ENCODE measurements at places on chromosomes 2 and 18. TPM values are rescaled to one million over a fixed set of nuclear protein-coding genes. Genes with fewer than 3 reads are reported as not detected.

DNA sequence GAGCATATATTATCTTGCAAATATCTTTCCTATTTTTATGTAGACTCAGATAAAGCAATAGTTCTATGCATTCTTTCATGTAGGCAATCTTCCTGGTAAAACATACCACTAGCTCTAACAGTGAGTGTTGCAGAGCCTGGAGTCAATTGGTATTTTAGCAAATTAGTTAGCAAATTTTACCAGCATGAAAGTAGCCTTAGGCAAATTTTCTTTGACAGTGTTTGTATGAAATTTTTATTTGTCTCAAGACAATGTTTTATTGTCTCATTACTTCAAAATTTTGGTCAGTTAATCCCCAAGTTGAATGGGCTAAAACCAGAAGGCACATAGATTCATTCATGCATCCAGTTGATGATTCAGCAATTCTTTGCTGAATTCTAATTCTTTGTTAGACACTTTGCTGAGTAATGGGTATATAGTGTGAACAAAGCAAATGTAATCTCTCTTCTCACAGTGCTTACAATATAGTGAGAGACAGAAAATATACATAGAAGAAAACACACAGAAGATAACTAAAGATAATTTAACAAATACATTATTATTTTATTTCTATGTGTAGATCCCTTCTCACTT, 27.1 kb downstream of the SLC38A11 start:
- DNase-seq = no peak
- H3K36me3 ChIP-seq = no peaks in the 10 kb centered on the region
- H3K27ac ChIP-seq = no peak overlapping the region

DNA sequence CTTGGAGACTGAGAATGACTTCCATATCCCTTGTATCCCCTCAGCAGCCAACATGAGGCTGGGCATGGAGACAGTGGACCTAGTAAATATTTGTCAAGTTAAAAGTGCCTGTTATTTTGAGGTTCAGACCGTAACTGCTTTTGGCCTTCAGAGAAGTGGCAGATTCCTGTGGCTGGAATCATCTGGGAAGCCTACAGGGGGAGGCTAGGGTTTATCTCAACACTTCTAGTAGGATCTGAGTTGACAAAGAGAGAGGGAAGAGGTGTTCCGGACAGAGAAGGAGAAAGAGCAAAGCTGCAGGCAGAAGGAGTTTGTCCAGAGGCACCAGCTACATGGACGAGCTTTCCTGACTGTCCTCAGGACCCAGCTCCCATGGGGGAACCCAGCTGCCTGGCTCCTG, 27.0 kb downstream of the SLC14A2 start:
- H3K36me3 ChIP-seq = no peaks in the 10 kb centered on the region
- no peak overlapping the region for H3K27ac ChIP-seq
- H3K4me3 ChIP-seq = no peak overlapping the region
- no peak for DNase-seq
- H3K27me3 ChIP-seq = no peaks in the 10 kb centered on the region
- no peaks in the 10 kb centered on the region for H3K4me1 ChIP-seq

- H3K27me3 ChIP-seq = peaks cover 19% of the 10 kb centered on the region
- H3K36me3 ChIP-seq = no peaks in the 10 kb centered on the region
- no peak overlapping the region for H3K27ac ChIP-seq
- H3K4me3 ChIP-seq = no peak overlapping the region
- DNase-seq = no peak
Observed at GRCh38 chr2:181954538-181954883, 31.1 kb upstream of the PPP1R1C start.

DNA sequence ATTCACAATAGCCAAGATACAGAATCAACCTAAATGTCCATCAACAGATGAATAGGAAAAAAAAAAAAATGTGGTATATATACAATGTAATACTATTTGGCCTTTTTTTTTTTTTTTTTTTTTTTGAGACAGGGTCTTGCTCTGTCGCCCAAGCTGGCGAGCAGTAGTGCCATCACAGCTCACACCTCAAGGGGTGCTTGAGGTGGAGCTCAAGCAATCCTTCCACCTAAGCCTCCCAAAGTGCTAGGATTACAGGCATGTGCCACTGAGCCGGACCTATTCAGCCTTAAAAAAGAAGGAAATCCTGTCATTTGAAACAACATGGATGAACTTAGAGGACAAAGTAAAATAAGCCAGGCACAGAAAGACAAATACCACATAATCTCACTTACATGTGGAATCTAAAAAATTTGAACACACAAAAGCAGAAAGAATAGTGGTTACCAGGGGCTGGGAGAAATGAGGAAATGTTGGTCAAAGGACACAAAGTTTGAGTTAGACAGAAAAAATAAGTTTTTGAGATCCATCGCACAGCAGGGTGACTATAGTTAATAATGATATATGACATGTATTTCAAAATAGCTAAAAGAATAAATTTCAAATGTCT, 26.0 kb downstream of the TLK1 start:
- H3K36me3 ChIP-seq = no peaks in the 10 kb centered on the region
- H3K4me3 ChIP-seq = no peak overlapping the region
- peaks cover 28% of the 10 kb centered on the region for H3K4me1 ChIP-seq
- no peaks in the 10 kb centered on the region for H3K27me3 ChIP-seq
- DNase-seq = no peak

- H3K27ac ChIP-seq = no peak overlapping the region
- H3K4me1 ChIP-seq = no peaks in the 10 kb centered on the region
- no peak overlapping the region for H3K4me3 ChIP-seq
- H3K36me3 ChIP-seq = no peaks in the 10 kb centered on the region
Observed at GRCh38 chr2:207891086-207891844, 121.6 kb upstream of the FZD5 start.

- H3K27ac ChIP-seq = no peak overlapping the region
- H3K4me1 ChIP-seq = no peaks in the 10 kb centered on the region
- no peak for DNase-seq
- no peaks in the 10 kb centered on the region for H3K36me3 ChIP-seq
- H3K4me3 ChIP-seq = no peak overlapping the region
- H3K27me3 ChIP-seq = no peaks in the 10 kb centered on the region
Observed at GRCh38 chr2:40165509-40165844, 286.4 kb downstream of the SLC8A1 start.

- DNase-seq = no peak
- H3K36me3 ChIP-seq = no peaks in the 10 kb centered on the region
- H3K4me1 ChIP-seq = no peaks in the 10 kb centered on the region
Observed at GRCh38 chr2:85736456-85737355, 17.1 kb upstream of the ATOH8 start.

- peak overlapping the region; percentile 41 for H3K27ac ChIP-seq
- H3K27me3 ChIP-seq = no peaks in the 10 kb centered on the region
- peaks cover 59% of the 10 kb centered on the region for H3K4me1 ChIP-seq
- no peaks in the 10 kb centered on the region for H3K36me3 ChIP-seq
- no peak for DNase-seq
Observed at GRCh38 chr2:25340181-25340921, 1.4 kb downstream of the DNMT3A start.

DNA sequence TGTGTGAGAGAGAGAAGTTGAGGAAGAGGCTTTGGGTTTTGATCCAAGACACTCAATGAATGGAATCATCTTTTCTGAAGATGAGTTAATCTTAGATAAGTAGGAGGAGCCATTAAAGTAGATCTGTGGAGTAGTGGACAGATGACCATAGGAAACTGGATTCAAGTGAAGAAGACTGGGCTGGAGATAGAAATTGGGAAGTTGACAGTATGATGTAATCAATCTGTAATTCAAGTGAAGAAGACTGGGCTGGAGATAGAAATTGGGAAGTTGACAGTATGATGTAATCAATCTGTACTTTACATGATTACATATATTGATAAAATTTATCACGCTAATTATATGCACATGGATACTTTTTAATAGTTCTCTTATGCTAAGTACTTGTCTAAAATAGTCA, 92.8 kb downstream of the PHLPP1 start:
- H3K36me3 ChIP-seq = no peaks in the 10 kb centered on the region
- no peak overlapping the region for H3K27ac ChIP-seq
- H3K4me1 ChIP-seq = no peaks in the 10 kb centered on the region

GRCh38 chr18:36296650-36297416, 680 bp upstream of the FHOD3 start:
- H3K36me3 ChIP-seq = no peaks in the 10 kb centered on the region
- H3K27me3 ChIP-seq = peaks cover 18% of the 10 kb centered on the region
- no peak for DNase-seq
- no peak overlapping the region for H3K27ac ChIP-seq
- H3K4me3 ChIP-seq = no peak overlapping the region

- no peak overlapping the region for H3K27ac ChIP-seq
- no peaks in the 10 kb centered on the region for H3K4me1 ChIP-seq
- DNase-seq = no peak
- no peaks in the 10 kb centered on the region for H3K36me3 ChIP-seq
- no peak overlapping the region for H3K4me3 ChIP-seq
- H3K27me3 ChIP-seq = no peaks in the 10 kb centered on the region
Observed at GRCh38 chr2:212791569-212791968, 253.0 kb upstream of the ERBB4 start.

- H3K27me3 ChIP-seq = no peaks in the 10 kb centered on the region
- peak; percentile 1 for DNase-seq
- no peaks in the 10 kb centered on the region for H3K4me1 ChIP-seq
- no peak overlapping the region for H3K27ac ChIP-seq
- H3K36me3 ChIP-seq = no peaks in the 10 kb centered on the region
Observed at GRCh38 chr2:138787053-138787666, 7.0 kb upstream of the NXPH2 start.

- no peak overlapping the region for H3K27ac ChIP-seq
- no peaks in the 10 kb centered on the region for H3K27me3 ChIP-seq
- no peaks in the 10 kb centered on the region for H3K4me1 ChIP-seq
- DNase-seq = no peak
- no peak overlapping the region for H3K4me3 ChIP-seq
- no peaks in the 10 kb centered on the region for H3K36me3 ChIP-seq
Observed at GRCh38 chr2:187475499-187476248, 27.6 kb upstream of the CALCRL start.

GRCh38 chr18:10100941-10101701, 187.3 kb downstream of the VAPA start:
- H3K27me3 ChIP-seq = no peaks in the 10 kb centered on the region
- H3K4me3 ChIP-seq = no peak overlapping the region
- H3K36me3 ChIP-seq = no peaks in the 10 kb centered on the region
- H3K4me1 ChIP-seq = no peaks in the 10 kb centered on the region
- DNase-seq = no peak
- no peak overlapping the region for H3K27ac ChIP-seq

GRCh38 chr2:170711196-170711773, 3.9 kb upstream of the SP5 start:
- peaks cover 22% of the 10 kb centered on the region for H3K27me3 ChIP-seq
- H3K4me3 ChIP-seq = no peak overlapping the region
- no peak overlapping the region for H3K27ac ChIP-seq
- DNase-seq = no peak

DNA sequence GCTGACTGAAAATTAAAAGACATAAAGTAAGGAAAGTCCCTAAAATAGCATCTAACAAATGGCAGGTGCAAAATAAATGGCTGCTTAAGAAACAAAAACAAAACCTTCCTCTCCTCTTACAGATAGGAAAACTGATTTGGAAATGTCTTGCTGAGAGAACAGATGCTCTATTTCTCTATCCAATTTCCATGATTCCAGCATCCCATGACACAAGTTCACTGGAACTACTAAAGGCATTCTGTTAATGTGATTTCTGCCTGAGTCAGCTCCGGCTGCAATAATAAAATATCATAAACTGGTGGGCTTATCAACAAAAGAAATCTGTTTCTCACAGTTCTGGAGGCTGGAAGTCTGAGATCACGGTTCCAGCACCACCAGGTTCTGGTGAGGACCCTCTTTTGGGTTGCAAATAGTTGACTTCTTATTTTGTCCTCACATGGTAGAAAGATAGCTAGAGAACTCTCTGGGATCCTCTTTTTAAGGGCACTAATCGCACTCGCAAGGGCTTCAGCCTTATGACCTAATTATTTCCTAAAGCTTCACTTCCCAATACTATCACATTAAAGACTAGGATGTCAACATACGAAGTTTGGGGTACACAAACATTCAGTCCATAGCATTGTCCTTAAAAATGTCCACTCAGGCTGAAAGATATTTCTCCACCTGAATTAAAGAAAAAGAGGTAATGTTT, 78.2 kb upstream of the GALNT3 start:
- no peak overlapping the region for H3K4me3 ChIP-seq
- no peaks in the 10 kb centered on the region for H3K36me3 ChIP-seq
- H3K4me1 ChIP-seq = peaks cover 5% of the 10 kb centered on the region

DNA sequence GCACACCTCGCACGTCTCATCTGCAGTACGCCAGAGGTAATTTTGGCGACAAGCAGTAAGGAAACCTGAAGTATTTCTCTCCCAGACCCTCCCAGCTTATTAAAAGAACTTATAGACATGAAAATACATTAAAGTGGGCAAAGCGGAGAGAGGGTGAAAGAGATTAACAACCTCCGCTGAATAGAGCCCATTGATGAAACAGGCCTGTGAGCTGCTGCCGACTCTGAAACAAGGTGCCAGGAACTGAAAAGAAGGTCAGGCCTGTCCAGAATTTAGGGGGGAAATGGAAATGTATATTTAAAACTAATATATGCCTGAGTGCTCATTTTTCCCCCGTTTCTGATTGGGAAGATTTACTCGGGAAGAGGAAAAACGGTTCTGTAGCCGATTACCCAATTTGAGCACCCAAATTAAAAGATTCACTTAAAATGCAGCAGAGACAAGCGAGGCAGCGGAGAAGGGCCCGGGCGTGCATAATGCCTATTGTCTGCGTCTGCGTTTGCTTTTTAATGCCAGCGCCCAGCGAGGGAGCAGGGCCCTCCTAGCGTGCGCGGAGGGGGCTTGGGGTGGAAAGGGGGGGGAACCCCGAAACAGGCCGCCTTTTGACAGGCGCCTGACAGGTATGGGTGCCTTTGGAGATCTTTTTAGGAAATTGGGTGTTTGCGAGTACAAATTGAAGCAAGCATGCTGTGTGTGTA, 316.2 kb downstream of the GBX2 start:
- no peaks in the 10 kb centered on the region for H3K27me3 ChIP-seq
- H3K4me1 ChIP-seq = no peaks in the 10 kb centered on the region
- no peak overlapping the region for H3K4me3 ChIP-seq
- no peak for DNase-seq
- H3K27ac ChIP-seq = no peak overlapping the region
- H3K36me3 ChIP-seq = no peaks in the 10 kb centered on the region

DNA sequence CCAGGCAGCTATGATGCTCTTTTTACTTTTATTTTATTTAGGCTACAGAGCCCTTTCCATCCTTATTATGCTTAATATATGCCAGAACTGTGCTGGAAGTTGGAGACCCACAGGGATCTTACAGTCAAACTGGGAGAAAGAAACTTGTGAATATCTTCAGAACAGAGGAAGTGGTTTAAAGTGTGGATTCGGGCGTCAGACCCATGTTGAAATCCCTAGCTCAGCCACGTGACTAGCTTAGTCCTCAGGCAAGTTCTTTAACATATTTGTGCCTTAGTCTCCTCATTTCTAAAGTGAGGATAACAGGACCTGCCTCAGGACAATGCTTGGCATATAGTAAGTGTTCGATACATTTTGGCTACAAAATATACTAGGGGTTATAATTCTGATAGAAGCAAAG, 59.1 kb downstream of the MAP3K20 start:
- H3K4me1 ChIP-seq = peaks cover 4% of the 10 kb centered on the region
- peak; percentile 29 for DNase-seq
- H3K27ac ChIP-seq = no peak overlapping the region
- H3K27me3 ChIP-seq = no peaks in the 10 kb centered on the region
- H3K4me3 ChIP-seq = no peak overlapping the region
- no peaks in the 10 kb centered on the region for H3K36me3 ChIP-seq

Gene VAMP5
- polyA plus RNA-seq = 155 TPM

Gene RAD51AP2
- polyA plus RNA-seq = not detected

Gene ZNF396
- 2.3 TPM for polyA plus RNA-seq

Gene TMEM163
- 0.08 TPM for polyA plus RNA-seq

Gene GALNT13
- not detected for polyA plus RNA-seq

Gene REG1A
- not detected for polyA plus RNA-seq

Gene ASIC4
- polyA plus RNA-seq = not detected

Gene DPP4
- 22.3 TPM for polyA plus RNA-seq

Gene ABCG5
- not detected for polyA plus RNA-seq

Gene BOLL
- not detected for polyA plus RNA-seq

Gene MTCL1
- polyA plus RNA-seq = not detected

Gene DSG4
- not detected for polyA plus RNA-seq

Gene POLR1B
- 18.7 TPM for polyA plus RNA-seq

Gene C2orf78
- not detected for polyA plus RNA-seq
